ENCODE measurements at places on chromosomes 16 and 17.
A peak's percentile ranks its signal among the peaks of the same experiment; 100 is the strongest.

GRCh38 chr16:25747160-25747758 lies 55.5 kb downstream of the HS3ST4 start:
- no peak for DNase-seq

- DNase-seq: no peak
These were observed 53.1 kb upstream of the ENPP7 start for GRCh38 chr17:79677646-79678045.

GRCh38 chr17:50601823-50602375 lies 32.8 kb upstream of the ABCC3 start:
- DNase-seq: no peak

GRCh38 chr17:56592487-56593085 lies 913 bp upstream of the NOG start:
- DNase-seq: peak; percentile 41

DNA sequence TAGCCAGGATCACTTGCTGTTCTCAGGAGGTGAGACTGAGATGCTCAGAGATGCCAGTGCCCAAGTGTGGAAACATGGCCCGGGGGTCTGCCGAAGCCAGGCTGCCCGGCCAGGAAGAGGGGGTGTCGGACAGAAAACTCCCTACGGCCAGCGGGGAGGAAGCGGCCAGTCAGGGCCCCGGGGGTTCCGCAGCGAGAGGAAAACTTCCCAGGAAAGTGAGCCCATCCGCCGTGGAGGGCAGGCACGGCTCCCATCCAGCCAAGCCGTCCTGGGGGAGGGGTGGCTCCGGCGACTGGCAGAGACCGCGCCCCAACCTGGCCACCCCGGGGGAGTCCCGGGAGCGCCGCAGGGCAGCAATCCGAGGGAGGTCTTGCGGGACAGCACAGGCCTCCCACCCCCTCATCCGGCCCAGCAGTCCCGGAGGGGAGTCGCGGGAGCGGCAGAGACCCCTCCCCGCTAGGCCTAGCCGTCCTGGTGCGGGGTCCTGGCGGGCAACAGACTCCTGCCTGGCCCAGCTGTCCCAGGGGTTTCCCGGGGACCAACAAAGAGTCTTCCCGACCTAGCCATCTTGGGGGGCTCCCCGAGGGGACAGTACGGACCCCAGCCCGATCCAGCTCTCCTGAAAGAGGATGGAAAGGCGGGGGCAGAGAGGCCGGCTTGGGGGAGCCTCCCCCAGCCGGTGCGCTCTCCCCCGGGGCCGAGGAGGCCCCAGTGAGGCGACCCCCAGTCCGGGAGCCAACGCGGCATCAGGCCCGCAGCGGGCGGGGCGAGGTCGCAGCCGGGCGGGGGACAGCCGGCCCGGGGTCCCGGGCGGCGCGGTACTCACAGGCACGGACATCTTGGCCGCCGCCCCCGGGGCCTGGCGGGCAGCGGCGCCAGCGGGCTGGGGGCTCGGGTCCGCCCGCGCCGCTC lies 13.8 kb upstream of the BCAR1 start:
- DNase-seq: no peak

- DNase-seq: no peak
These were observed 371.6 kb upstream of the MON1B start for GRCh38 chr16:76819226-76819916.

DNA sequence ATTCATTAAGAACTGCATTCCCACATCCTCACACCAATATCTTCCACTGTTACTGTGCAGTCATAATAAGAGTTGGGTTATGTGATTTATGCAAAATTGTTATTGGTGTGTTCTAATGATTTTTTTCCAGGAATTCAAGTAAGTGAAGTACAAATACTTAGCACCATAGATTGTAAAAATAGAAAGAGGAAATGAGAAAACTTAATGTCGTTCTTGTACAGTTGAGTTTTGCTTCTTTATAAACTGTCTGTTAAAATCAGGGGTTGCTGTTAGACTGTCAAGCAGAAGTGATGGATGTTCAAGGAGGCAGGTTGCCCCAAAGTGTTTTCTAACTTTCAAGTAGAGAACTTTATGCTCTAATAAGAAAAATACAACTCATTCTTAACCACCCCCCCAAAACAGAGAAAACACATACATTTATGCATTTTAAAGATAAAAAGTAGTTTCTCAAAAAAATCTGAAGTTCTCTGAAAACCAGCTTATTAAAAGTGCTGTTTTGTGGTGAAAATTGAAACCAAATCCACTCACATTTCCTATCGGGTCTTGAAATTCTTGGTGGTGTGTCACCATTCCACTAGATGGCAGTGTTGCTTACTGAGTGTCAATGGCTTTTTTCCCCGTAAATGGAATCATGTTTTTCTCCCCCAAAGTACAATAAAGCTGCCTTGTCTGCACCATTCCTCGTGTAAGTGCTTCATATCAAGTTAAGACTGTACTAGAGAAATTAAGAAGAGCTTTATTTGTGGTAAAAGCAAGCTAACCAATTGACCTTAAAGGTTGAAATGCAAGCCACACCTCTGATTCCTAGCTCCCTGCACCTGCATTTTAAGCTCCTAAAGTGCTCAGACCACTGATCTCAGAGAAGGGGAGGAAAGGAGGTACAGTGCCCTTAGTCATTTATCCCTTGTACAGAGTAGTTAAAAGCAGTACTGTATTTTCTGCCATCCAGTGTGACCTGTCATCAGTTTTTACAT lies 4.7 kb upstream of the IGSF6 start:
- DNase-seq: no peak

DNA sequence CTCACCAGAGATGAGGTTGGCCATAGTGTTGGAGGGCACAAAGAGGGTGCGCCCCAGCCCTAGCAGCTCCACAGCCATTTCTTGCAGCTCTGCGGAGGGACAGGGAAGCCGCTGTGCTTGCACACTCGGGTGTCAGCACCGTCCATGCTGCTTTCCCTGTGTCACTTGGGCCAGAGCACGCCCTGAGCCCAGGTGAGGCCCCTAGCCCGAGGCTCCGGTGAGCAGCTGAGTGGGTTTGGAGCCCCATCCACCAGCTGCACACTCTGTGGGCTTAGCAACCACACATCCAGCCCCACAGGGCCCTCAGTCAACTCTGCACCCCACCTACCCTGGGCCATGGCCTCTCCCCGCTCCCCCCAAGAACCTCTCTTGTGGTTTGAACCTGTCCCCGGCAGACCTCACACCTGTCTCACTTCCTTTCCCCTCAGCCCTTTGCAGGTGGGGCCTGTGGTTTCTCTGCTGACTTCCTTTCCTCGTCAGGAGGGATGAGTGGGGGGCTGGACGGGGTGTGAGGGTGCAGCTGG lies 20.7 kb downstream of the TMEM235 start:
- no peak for DNase-seq

DNA sequence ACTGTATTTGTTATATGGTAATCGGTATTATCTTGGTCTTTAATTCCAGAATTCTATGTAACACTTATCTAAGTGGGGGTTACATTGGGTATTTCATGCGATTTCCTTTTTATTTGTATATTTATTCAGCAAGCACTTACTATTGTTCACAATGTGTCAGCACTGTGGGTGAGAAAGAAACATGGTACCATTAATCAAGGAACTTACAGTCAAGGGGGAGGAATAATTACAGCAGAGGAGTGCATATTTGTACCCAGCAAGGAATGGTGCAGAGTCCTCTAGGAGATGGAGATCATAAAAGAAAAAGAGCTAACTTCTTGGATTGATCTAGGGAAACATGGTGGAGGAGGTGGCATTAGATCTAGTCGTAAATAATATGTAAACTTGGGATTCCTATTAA lies 117.0 kb upstream of the KCNJ16 start:
- DNase-seq: no peak

- DNase-seq: no peak
These were observed 26.8 kb downstream of the GAS7 start for GRCh38 chr17:10171581-10171981.

Data from activated naive CD4-positive, alpha-beta T cell (primary cell).